ENCODE measurements at places on chromosomes 5 and 9.

DNA sequence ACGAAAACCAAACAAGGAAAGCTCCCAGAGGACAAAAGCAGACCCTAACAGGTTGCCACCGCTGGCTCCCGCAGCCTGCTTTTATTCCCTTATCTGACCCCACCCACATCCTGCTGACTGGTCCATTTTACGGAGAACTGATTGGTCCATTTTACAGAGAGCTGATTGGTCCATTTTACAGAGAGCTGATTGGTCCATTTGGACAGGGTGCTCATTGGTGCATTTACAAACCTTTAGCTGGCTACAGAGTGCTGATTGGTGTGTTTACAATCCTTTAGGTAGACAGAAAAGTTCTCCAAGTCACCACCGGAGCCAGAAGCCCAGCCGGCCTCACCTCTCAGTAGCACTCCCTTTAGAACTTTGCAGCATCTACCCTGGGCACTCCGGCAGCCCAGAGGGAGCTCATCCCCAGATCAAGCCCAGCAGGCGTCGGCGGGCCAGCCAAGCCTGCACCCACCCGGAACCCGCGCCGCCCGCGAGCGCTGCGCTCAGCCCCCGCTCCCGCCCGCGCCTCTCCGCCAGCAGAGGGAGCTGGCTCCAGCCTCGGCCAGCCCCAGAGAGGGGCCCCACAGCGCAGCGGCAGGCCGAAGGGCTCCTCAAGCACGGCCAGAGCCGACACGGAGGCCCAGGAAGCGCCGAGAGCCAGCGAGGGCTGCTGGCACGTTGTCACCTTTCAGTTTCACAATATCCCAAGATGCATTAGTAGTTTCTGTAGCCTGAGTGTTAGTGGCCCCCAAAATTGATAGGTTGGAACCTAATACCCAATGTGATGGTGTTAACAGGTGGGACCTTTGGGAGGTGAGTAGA lies 35.3 kb upstream of the CLPTM1L start:
- no peak for DNase-seq

- no peak for DNase-seq
Measured at GRCh38 chr9:2771087-2771486, 53.8 kb downstream of the KCNV2 start.

- no peak for DNase-seq
Measured at GRCh38 chr9:109846776-109847175, 66.8 kb downstream of the PALM2AKAP2 start.

- DNase-seq: peak; percentile 6
Measured at GRCh38 chr5:39080597-39081204, 6.5 kb upstream of the RICTOR start.

DNA sequence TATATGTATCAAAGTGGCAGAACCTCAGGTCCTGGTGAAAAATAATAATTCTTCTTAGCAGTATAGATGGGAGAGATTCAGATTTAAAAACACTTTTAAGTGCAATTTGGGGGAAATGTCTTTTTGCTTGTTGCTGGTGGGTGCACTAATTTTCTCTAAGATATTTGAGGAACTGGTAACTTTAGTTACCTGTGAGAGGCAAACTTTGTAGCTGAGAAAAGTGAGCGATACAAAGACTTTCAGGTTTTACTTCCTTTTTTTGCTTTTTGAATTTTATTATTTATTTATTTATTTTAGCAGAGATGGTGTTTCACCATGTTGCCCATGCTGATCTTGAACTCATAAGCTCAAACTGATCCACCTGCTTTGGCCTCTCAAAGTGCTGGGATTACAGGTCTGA lies 303.1 kb upstream of the PTGER4 start:
- no peak for DNase-seq

DNA sequence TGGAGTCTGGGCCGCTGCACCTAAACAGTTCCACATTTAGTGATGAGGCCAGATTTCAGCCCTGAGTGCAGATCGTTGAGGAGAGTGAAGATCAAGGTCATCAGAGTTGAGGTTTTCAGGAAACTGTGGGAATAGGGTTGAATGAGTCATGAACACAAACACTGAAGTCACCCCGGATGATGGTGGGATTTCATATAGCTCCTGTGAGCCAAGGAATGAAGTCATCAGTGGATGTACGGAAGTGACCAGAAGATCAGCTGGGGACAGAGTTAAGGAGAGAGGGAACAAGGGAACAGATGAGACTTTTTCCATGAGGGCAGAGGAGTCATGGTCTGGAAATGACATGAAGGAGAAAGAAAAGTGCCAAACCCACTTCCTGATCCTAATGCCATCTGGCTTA lies 36.5 kb downstream of the PALM2AKAP2 start:
- DNase-seq: no peak

GRCh38 chr5:114324282-114324681 lies 37.6 kb upstream of the KCNN2 start:
- no peak for DNase-seq

GRCh38 chr9:78437806-78438205 lies 140.9 kb downstream of the PSAT1 start:
- no peak for DNase-seq

DNA sequence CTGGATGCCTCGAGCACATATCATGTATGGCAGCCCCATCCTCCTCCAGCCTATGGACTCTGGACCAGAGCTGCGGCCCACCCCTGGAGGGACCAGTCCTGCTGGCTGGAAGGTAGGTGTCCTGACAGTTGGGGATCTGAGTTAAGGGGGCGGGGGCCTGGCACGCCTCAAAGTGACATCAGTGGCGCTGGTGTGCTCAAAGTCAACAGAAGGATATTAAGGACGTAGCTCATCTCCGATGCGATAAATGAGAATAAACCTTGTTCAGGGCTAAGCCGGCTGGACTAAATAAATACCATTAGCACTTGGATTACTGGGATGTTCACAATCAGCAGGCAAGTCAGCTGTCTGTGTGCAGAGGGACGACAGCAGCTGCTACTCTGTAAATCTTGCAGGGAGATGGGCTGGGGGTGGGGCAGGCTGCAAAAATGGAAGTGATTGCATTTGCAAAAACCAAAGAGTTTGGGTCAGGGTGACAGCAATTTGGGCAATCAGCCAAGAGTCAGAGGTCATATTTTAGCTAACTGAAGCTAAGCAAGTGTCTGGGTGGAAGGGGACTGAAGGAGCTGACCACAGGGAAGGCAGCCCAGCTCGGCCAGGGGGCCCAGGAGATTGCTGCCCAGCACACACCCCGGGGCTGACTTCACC lies 80.0 kb upstream of the LRRTM2 start:
- DNase-seq: no peak

DNA sequence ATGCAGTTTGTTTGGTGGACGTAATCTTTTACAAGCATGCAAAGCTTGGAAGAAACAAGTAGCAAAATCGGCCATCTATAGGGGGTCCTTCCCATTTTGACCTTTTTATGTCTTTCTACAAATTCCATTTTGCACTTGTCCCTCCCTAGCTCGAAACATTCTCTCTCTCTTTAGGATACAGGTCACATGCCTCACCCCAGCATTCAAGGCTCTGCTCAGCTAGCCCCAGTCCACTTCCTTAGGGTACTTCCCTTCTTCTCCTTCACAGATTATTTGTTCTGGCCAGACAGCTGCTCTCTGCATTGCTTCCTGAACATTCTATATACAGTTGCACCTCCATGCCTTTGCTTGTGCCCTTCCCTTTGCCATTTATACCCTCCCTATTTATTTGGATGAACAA lies 31.7 kb upstream of the TRIM14 start:
- DNase-seq: no peak

GRCh38 chr9:137708590-137709284 lies 89.9 kb downstream of the EHMT1 start:
- no peak for DNase-seq

DNA sequence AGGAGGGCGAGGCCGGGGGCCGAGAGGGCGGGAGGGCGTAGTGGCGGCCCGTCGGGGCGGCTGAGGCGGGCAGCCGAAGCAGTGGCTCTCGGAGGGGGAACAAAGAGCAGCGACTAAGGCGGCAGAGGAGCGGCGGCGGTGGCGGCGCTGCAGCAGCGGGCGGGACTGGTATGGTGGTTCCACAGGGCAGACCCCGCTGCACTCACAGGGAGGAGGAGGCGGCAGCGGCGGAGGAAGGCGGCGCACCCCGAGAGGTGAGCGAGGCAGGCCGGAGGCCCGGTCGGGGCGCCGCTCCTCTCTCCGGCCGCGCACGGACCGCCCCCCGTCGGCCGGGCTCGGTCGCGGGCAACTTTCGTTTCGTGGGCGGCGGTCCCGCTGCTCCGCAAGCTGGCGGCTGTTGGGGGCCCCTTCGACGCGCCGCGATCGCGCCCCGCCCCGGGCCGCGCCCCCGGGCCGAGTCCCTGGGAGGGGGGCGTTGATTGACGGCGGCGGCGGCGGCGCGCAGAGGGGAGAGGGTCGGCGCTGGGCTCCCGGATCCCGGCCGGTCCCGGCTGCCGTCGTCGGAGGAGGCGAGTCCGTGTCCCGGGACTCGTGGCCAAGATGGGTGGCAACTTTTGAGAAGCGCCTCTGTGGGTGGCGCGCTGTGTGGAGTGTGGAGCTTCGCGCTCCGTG lies 467 bp downstream of the CNOT6 start:
- DNase-seq: peak; percentile 36

- no peak for DNase-seq
Measured at GRCh38 chr5:52356311-52356918, 431.3 kb upstream of the ITGA1 start.

DNA sequence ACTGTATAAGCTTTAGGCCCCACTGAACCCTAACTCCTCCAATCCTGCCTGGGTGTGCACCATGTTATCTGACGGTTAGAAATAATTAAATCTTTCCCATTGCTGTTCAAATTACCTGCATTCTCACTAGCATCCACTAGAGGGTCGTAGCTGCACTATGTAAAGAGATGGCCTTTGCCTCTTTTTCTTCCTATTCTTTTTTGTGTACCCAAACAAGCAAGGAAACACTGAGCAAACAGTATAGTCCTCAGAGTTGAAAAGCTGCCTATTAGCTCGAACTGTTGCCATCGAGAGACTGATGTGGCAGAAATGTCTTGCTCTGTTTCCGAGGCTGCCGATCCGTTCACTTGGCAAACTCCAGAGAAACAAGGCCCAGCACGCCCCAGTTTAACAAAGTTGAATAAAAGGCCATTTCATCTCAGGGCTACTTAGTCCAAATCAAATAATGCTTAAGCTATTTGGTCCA lies 163.8 kb upstream of the TRPM3 start:
- peak; percentile 1 for DNase-seq

DNA sequence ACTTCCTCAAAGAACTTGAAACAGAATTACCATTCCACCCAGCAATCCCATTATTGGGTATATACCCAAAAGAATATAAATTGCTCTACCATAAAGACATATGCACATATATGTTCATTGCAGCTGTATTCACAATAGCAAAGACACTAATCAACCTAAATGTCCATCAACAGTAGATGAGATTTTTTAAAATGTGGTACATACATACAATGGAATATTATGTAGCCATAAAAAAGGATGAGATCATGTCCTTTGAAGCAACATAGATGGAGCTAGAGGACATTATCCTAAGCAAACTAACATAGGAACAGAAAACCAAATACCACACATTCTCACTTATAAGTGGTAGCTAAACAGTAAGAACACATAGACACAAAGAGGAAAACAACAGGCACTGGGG lies 28.1 kb upstream of the ZNF462 start:
- no peak for DNase-seq

DNA sequence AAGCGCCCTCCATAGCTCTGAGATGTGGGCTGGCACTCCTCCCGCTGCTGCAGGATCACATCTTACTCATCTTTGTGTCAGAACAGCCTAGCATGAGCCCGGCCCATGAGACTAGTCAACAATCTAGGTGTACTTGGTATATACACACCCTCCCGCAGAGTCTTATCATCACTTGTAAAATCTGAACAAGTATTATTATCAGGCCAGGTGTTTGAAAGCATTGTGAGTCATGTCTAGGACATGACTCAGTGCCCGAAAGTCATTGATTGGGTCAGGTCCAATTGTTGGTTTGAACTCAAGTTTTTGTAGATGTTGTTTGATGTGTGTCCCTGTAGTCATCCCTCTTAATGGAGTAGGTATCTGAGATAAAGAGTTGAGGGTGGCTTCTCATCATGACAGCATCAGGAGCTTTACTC lies 108.7 kb downstream of the CFAP90 start:
- DNase-seq: no peak

- no peak for DNase-seq
Measured at GRCh38 chr9:115625251-115625650, 507.3 kb upstream of the TNC start.

- DNase-seq: peak; percentile 51
Measured at GRCh38 chr5:181160152-181160754, 12.9 kb downstream of the OR2V2 start.

DNA sequence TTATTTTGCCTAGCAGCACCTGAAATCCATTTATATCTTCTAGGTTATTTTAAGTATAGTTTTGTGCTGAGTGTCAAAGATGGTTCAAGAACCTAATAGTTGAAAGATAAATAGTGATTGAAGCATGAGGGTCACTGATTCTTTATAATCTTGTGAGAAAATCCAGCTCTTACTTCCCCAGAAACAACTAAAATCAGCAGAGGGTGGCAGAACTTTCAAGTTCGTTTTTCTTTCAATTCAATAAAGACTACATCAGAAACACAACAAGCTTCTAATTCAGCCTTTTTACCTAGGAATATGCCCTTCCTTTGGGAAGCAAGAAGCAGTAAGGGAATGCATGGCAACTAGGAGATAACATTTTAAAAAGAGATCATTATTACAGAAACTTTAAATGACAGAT lies 202.6 kb downstream of the KIAA0825 start:
- no peak for DNase-seq

Data from NK-92 treated with Interleukin-12 subunit alpha and Interleukin-12 subunit beta, amount 100 ng/mL, for 24 hours (cell line).